ENCODE measurements at places on chromosomes 16 and 17. TPM values are rescaled to one million over a fixed set of nuclear protein-coding genes. Genes with fewer than 3 reads are reported as not detected.

Gene TNP2
- not detected for total RNA-seq

DNA sequence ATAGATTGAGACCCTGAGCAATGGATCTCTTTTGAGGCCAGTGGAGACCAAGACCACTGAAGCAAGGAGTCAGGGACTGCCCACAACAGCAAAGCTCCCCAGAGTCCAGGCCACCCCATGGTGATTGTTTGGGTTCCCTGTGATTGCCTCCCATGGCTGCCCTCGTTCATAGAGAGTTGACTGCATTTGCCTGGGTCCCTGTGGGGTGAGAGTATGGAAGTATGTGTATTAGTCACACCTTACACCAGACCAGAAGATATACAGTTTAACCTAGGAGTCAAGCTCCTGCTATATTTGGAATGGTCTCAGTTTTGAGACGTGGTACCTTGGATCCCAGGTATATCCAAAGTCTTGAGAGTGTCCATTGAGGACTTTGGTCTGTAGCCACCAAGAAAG lies 20.2 kb downstream of the HLF start:
- no peak for DNase-seq

GRCh38 chr17:10738521-10739258 lies 8.9 kb upstream of the TMEM220 start:
- peak; percentile 55 for DNase-seq

GRCh38 chr16:79814124-79814523 lies 213.6 kb upstream of the MAF start:
- no peak for DNase-seq

Gene PRAC1
- 32.2 TPM for total RNA-seq

All from mucosa of descending colon (tissue), 3 donors.